ENCODE measurements at places on chromosomes 1 and 21.
A peak's percentile ranks its signal among the peaks of the same experiment; 100 is the strongest.

DNA sequence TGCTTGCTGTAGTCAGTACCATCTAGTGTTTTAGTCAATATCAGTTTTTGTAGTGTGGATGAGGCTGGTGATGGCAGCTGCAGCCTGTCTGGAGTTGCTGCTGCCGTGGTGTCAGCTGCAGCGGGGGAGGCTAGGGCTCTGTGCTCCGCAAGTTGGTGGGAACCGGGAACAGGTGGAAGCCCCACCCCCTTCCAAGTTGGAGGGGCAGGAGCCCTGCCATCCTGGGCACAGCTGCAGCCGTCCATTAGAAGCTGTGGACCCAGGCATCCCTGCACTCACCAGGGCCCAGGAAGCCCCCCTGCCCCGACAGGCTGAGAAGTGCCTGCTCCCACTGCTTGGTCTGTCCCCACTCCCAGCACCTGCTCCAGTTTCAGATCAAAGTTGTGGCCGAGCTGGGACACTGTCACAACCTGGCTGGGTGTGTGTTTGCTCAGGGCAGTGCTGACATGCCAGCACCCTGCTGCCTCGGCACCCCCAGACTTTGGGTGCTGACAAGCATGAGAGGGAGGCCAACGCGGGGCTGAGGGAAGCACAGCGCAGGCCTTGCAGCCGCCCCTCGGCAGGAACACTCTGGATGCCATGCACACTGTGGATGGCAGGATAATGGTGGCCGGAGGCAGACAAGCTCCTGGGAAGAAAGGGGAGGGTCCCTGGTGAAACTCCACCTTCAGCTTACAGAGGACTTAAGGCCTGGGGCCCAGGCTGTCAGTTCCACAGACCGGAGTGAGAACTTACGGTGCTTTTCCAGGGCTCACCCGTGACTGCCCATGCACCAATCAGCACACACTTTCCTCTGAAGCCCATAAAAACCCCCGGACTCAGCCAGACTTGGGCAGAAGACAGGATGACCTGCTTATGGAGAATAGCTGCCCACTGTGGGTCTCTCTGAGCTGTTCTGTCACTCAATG, 86.9 kb downstream of the ADARB1 start:
- DNase-seq = no peak

- DNase-seq = no peak
Observed at GRCh38 chr1:76122271-76122670, 47.7 kb downstream of the ST6GALNAC3 start.

- no peak for DNase-seq
Observed at GRCh38 chr1:158017800-158018595, 24.6 kb downstream of the KIRREL1 start.

DNA sequence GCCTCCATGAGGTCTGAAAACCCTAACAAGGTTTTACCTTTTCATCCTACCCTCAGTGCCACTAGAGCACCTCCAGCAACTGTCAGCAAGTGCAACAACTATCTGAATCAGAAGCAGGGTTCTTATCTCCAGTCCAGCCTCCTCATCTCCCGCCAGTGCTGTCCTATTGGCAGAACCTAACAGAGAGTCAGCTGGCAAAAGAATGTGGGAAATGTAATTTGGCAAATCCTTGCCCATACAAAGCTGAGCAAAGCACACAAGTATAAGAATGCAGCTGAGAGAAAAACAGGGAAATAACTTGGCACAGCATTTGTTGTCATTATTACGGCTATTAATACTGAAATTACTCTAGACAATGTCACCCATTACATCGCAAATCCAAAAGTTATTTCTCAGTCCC, 124.2 kb downstream of the ATP6V1G3 start:
- DNase-seq = no peak

DNA sequence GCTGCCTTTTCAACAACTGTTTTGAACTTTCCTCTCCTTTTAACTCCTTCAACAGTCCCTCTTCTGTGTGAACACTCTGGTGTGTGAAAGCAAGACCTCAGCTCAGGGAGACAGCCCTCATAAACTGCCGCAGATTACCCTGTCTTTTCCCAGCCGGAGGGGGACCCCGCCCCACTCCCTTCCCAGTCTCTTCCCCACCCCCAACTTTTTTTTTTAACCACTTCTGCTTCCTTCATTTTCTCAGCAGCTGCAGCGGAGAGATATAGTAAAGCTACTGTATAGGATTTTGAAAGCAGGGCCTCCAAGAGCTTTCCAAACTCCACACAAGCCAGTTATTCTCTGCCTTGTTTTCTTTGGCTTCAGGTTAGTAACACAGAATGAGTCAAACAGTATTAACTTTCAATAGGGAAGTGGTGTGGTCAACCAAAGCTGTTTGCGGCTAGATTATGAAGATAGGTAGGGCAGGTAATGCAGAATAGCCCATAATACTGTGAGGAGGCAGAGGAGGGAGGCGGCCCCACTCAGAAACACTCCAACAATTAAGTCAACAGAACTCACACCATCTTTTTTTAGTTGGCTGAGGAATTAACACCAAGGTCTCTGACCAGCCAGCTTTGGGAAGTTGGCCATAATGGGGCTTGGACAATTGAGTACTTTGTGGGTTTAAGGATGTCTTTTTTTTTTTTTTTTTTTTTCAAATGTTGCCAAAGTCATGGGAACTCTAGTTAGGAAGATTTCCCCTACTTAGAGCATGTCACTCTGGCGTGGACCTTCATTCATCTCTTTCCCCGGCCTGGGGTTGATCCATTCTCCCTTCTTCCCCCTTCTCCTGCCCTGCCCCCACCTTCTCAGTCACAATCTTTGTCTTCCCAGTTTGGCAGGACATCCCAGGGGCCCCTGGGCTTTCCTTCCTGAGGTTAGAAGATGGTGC, 177.0 kb downstream of the CLIC6 start:
- DNase-seq = peak; percentile 83

GRCh38 chr1:221621683-221622082, 120.2 kb downstream of the DUSP10 start:
- DNase-seq = no peak

DNA sequence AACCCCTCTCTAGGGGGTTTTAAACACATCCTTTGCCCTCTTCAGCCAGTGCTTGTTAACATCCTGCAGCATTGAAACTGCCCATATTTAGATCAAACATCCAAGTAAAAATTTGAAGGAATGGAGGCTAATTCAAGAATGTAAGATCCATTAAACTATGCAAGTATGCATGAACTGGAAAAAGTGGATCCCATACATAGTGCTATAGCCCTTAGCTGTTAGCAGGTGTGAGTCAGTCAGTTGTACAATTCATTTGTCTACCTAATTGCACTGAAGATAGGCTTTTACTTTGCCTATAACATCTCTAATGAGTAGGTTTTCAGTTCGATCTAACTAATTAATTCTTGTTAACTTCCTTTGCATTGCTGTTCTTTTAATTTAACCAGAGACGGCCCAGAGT, 270.9 kb downstream of the LMO4 start:
- no peak for DNase-seq

DNA sequence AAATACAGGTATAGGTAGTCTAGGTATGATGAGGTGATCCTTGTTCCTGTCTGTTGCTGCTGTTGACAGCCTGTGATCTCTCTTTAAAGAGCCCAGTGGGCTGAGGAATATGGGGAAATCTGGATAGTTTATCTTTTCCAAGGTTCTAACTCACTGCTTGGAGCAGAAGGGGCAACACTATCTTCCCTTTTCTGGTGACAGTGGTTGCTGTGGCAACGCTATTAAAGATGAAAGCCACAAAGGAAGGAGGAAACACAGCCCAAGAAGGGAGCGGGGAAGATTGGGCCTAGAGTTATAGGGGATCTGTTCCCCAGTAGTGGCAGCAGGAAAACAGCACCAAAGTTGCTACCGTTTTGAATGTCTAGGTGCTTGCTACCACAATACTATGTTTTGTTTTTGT, 8.8 kb downstream of the PCP4L1 start:
- peak; percentile 77 for DNase-seq

DNA sequence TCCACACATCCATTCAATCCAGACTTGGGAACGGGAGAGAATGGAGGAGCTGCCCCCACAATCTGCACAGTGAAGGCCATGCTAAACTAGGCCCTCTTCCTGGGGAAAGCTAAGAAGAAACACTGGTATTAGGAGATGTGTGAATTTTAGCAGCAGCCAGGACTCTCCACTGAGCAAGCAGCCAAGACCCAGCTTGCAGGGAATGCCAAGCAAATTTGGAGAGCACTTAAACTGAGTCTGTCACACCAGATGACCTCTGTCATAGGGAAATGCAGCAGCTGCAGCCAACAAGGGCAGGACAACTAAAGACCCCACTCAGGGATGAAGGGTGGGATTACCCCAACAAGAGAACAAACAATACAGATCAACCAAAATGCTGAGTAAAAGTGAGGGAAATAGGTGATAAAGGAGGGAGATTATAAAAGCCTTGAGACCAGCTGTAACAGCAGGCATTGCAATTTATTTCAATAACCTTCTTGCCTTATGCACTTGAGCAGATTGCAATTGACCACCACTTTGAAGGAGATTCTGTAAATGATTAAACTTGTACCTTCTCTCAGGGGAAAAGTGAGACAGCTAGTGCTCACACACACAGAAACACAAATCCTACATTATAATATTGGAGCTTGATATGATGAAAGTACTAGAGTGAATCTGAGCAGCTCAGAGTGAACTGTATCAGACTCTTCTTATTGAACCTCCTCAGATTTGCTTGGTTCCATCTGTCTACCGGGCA, 2.5 kb upstream of the CLCA1 start:
- no peak for DNase-seq

DNA sequence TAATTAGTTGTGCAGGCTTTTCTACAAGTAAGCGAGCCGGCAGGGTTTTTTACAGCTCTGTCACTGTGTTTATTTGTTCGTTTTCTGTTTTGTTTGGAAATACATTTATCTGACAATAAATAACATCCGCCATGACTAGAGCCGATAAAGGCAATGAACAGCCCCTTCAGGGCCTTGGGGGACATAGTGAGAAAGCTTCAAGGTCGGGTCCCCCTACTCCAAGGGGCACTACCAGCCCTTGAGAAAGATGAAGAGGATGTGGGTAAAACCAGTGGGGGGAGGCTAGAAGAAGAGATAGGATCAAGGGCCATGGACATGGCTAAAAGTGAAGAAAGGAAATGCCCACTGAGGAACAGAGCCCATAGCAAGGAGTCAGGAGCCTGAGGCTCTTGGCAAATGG, 38.5 kb upstream of the CTTNBP2NL start:
- DNase-seq = no peak

- DNase-seq = no peak
Observed at GRCh38 chr1:69523032-69523431, 44.7 kb upstream of the LRRC7 start.

GRCh38 chr1:40825435-40825788, 36.8 kb downstream of the CITED4 start:
- peak; percentile 71 for DNase-seq

- DNase-seq = no peak
Observed at GRCh38 chr1:169548282-169548681, 38.0 kb downstream of the F5 start.

DNA sequence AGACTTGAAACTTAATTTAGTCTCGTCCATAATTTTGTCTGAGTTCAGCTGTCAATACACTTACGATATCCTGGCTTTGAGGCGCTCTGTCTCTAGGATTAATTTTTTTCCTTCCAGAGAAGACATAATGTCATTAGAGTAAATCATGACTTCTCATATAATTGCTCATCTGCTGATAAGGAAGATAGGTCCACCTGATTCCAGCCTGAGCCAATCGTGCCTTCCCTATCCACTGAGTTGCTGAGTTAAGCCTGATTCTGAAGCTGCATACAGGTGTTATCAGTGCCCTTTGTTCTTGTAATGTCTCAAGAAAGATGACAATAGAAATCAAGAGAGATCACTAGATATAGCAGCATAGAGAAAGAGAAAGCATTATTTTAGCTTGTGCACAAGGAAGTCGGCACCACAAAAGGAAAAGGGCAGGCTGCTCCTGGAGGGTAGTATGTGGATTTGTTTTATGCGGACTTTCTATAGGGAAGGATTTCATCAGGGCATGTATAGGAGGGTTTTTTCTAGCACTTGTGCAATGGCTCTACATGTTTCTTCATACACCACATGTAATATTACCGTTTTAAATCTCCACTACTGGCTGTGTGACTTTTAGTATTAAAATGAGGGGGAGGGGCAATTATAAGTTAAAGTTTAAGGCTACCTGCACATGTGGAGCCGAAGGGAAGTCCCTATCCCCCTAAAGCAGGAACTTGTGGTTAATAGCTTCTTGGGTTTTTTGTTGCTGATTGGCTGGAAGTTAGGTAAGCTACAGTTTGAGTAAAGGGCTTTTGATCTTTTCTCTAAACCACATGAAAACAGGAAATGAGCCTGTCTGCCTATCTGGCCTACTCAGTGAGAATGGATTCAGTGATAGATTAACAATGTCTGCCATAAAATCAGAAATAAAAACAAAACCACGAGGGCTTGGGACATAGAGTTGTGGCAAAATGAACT, 133.4 kb downstream of the PLPPR5 start:
- peak; percentile 97 for DNase-seq

- DNase-seq = peak; percentile 68
Observed at GRCh38 chr1:48227165-48228013, 4.9 kb downstream of the SLC5A9 start.

DNA sequence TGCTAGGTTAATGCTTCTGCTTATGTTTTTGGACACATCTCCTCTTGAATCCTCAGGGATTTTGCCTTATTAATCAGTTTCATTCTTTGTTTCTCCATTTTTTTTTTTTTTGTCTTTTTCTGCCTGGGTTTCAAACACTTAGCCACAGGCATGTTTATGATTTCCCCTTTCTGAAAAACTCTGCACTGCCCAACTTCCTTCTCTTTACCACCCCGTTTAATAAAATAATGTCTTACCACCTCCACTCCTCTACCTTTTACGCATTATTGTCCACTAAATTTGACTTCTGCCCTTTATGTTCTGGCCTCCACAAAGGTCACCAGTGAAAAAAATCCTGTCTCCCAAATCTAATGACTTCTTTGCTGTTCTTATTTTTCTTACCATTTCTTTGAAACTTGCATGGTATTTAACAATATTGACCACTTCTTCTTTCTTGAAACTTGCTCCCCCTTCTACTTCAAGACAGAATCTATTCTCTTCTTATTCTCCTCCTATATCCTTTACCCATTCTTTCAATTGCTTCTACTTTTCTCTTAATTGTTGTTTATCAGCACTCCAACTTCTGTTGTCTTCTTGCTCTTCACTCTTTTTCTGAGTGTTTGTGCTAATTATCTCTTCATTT, 150.3 kb downstream of the TNFSF18 start:
- peak; percentile 65 for DNase-seq

GRCh38 chr1:185349556-185349955, 32.5 kb upstream of the IVNS1ABP start:
- DNase-seq = no peak

- peak; percentile 66 for DNase-seq
Observed at GRCh38 chr1:171969813-171970212, 128.5 kb downstream of the DNM3 start.

DNA sequence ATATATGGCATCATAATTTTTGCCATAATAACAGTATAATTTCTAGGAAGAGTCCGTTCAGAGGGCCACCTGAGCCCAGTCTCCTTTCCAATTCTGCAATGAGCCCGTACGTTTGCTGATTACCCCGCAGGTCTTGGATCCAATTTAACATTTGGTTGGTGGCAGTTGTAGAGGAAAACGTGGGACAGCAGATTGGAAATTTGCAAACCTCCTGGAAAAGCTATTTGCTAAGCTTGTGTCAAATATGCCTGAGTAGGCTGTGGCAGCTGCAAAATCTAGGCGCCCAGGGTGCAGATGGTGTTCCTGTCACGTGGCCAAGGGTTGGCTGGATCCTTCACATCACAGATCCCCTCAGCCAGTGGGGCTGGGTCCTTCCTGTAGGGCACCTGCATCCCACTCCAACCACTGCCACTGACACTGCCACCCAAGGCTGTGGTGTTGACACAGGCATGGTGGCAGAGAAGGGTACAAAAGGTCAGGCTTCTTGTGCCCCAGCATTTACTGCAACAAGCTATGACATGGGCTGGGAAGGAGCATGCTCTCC, 174.8 kb upstream of the SYT6 start:
- no peak for DNase-seq

Data from common myeloid progenitor, CD34-positive (primary cell).